ENCODE measurements at places on chromosomes 6 and 20.

- peak; percentile 38 for DNase-seq
These were observed 89.2 kb upstream of the ARID1B start for GRCh38 chr6:156687789-156688619.

DNA sequence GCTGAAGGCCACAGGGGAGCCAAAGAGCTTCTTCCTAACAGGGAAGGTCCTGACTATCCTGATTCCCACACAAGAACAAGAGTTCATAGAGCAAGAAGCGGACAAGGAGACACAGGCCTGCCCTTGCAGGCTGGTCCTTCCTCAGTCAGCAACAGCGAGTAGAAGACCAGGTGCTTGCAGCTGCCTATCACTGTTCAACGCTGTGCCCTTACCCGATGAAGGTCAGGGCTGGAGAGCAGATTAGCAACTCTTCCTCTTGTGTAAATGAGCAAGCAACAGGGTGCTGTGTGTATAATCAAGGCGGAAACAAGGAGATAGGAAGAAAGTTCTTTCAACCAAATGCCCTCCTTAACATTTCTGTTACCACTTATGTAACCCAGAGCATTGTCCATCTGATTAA is 115.3 kb upstream of the SPACA1 start:
- DNase-seq = no peak

DNA sequence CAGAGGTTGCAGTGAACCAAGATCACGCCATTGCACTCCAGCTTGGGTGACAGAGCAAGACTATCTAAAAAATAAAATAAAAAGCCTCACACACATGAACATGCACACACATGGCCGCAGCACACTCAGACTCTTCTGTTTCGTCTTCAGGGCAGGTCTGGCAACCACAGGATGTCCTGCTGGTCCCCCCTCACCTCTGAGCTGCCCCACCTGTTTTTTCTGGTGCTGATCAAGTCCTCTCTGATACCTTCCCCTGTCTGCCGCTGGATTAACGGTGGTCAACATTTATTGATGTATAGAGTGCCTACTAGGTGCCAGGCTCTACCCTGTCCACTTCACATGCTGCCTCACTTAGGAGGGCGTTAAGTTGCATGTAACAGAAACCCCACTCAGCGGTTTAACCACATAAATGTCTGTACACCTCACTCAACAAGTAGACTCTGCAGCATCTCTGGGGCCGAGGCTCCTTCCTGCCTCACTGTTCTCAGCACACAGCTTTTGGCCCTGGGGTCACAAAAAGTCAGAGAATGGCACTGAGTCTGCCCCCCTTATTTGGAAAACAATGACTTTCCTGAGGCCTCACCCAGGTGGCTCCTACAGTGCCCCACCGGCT is 4.5 kb upstream of the AP5S1 start:
- DNase-seq = no peak

- DNase-seq = no peak
These were observed 468.2 kb downstream of the PKHD1 start for GRCh38 chr6:51619042-51619799.

DNA sequence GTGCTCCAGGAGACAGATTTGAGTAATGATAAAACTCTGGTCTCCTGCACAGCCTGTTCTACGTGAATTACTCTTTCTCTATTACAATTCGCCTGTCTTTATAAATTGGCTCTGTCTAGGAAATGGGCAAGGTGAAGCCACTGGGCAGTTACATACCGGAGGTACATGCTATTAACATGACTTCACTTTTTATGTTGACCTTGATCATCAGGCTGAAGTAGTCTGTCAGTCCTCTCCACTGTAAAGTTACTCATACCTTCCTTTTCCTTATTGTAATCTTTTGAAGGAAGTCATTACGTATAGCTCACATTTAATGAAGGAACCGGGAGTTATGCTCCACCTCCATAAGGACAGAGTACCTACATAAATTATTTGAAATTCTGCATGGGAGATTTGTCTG is 19.9 kb upstream of the KHDC1 start:
- DNase-seq = no peak

- no peak for DNase-seq
These were observed 7.7 kb downstream of the TNFRSF21 start for GRCh38 chr6:47302043-47302442.

DNA sequence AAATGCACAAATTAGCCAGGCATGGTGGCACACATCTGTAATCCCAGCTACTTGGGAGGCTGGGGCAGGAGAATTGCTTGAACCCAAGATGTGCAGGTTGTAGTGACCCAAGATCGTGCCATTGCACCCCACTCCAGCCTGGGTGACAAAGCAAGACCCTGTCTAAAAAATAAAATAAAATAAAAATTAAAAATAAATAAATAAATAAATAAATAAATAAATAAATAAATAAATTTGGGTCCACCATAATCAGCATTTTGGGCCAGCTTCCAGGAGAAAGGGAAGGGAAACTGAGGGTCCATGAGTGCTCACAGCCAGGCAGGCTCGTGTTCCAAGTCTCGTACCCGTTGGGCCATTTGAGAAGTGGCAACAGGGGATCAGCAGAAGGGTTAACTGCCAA is 131.6 kb upstream of the AGPAT4 start:
- no peak for DNase-seq

DNA sequence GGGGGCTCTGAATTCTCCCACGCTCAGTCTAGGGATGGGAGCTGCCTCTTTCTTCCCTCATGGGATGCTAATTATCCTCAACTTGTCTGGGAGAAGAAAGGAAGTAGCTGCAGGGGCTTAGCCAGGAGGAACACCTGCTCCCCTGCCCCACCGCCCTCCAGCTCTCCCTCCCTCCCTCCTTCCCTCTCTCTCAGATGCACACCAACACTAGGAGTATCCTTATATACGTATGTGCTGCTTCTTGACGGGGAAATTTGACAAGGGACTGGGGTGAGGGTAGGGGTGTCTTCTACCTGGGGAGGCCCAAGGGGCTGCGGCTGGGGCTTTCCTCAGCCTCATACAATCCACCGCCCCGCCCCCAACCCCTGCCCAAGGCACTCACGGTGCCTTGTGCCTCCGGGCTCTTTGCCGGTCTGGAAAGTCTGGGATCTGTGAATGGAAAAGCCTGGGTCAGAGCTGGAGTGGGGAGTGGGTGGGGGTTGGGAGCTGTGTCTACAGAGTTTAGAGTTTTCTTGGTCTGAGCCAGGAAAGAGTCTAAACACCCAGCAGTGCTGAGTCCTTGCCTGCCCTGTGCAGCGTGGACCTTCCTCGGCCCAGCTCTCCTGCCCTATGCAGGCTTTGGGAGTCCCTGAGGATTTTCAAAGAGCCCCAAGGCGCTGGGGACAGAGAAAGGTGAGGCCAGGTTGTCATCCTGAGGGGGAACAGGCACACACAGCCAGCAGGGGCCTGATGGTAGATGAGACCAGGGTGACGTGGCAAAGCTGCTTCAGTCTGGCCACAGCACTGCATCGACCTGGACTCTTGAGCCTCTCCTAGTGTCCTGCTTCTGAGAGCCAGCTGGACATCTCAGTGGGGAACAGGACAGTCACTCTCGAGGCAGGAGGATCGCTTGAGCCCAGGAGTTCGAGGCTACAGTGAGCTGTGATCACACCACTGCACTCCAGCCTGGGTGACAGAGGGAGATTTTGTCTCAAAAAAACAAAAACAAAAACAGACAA is 29.3 kb upstream of the EMILIN3 start:
- no peak for DNase-seq

DNA sequence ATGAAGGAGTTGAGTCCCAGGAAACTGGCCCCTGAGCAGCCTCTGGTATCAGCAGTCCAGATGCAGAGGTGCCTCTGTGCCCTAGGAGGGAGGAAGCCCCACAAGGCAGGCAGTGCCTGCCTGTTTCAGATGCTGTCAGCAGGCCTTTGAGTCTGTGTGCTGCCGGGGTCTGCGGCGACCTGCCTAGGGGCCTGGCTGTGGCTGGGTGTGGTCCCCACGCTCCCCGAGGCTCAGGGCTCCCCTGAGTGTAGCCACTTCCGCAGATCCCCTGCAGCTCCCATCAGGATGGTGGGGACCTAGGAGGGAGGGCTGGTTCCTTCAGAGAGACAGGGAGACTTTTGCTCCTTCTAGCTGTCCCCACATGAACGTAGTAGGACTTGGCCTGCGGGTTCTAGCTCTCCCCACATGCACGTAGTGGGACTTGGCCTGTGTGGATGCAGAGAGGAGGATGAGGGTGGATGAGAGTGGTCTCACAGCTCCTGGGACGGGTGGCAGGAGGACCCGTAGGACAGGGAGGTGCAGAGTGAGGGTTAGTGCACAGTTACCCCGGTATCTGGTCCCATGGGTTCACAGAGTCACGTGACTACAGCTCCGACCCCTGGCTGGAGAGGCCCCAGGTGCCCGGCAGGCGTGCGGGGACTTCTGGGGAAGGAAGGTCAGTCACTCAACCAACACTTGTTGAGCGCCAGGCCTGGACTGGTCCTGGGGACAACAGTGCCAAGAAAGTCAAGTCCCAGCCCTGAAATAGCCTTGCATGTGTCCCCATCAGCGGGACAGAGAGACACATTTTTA is 41.0 kb downstream of the CDH4 start:
- DNase-seq = no peak

DNA sequence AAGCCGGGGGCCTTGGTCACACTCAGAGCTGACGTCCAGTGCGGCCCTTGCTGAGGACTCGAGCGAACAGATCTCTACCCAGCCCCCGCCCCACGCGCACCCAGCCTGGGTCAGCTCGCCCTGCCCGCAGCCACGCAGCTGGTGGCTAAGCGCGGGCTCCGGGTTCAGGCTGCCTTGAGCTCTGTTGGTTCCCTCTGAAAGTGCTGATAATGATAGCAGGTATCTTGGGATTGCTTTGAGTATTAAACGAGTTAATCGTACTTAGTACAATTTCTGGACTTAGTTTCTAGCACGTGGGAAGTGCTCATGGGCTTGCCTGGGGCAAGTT is 88.1 kb upstream of the TGM3 start:
- DNase-seq = no peak
